CD4-positive, alpha-beta T cell treated with Interleukin-12 subunit alpha and Interleukin-12 subunit beta, for 1 hour (primary cell): ENCODE measurements at places on chromosomes 6 and 20.

- DNase-seq: peak; percentile 76
These were observed 13.2 kb downstream of the SS18L1 start for GRCh38 chr20:62156592-62157386.

- no peak for DNase-seq
These were observed 25.2 kb downstream of the SNPH start for GRCh38 chr20:1291191-1291741.

DNA sequence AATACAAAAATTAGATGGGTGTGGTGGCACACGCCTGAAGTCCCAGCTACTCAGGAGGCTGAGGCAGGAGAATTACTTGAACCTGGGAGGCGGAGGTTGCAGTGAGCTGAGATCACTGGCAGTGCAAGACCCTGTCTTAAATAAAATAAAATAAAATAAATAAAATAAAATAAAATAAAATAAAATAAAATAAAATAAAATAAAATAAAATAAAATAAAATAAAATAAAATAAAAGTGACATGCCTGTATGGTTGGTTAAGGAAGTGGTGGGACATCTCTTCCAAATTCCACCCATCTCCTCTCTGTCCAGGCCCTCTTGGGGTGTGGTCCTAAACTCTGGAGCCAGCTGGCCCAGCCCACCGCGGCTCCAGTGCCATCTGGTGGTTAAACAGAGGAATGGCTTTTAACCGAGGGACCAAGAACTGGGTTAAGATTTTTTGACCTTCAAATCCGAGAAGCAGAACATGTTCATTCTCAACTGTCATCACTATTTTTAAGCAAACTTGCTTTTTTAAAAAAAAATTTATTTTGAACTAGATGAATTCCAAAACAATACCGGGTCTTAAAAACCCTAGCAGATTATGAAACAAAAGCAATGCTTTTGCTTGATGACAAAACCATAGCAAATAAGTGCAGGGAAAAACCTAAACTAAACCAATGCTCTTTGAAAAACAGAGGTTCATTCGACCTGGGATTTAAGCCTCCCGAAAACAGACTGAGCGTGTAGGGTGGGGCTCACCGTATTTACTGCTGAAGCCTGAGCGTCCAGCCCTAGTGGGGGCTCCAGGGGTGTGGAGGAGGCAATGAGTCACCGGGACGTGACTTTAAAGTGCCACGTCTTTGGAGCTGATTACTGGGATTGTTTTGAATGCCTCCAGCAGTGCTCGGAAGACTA, 68.8 kb downstream of the CDC5L start:
- peak; percentile 45 for DNase-seq

GRCh38 chr20:64207641-64208590, 43.7 kb downstream of the MYT1 start:
- no peak for DNase-seq

DNA sequence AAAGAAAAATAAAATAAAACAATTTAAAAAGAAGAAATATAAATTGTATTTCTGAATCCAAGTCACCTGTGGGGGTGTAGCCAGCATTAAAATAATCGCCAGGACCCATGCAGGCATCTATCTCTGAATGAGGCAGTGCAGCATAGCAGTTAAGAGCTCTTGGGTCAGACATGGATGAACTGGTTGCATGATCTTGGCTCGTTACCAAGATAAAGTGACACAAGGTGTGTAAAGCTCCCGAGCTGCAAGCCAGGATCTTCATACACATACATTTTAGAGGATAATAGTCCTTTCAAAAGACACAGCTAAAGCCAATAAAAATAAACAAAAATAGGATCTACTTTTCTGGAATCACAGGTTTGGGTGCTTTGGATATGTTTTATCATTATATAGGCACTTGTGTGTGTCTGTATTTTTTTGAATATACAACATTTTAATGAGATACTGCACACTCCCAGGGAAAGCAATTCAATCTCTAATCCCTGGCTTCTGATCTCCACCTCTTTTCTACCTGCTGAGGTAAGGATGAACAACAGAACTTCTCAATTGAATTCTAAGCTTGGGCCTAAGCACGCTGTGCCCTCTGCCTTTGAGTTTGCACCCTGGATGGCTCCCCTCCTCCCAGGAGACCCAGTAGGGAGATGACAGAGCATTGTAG, 8.9 kb downstream of the TRIM10 start:
- DNase-seq: no peak

- no peak for DNase-seq
These were observed 83.3 kb downstream of the GMDS start for GRCh38 chr6:2162079-2162445.

- DNase-seq: no peak
These were observed 940.2 kb upstream of the CITED2 start for GRCh38 chr6:140314682-140315081.

DNA sequence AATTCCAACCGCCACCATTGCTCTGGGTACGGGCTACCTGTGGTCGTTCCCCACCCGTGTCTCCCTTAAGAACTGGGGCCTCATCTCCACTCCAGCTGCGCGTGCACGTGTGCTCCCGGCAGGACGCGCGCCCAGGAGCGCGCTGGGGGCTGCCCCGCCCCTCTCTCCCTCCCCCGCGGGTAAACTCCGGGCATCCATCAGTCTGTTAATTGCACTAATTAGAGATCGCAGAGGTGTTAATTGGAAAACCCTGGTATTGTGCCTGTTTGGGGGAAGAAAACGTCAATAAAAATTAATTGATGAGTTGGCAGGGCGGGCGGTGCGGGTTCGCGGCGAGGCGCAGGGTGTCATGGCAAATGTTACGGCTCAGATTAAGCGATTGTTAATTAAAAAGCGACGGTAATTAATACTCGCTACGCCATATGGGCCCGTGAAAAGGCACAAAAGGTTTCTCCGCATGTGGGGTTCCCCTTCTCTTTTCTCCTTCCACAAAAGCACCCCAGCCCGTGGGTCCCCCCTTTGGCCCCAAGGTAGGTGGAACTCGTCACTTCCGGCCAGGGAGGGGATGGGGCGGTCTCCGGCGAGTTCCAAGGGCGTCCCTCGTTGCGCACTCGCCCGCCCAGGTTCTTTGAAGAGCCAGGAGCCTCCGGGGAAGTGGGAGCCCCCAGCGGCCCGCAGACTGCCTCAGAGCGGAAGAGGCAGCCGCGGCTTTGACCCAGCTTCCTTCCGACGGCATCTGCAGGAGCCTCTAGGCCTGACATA, 14.4 kb downstream of the FOXP4 start:
- DNase-seq: peak; percentile 93

DNA sequence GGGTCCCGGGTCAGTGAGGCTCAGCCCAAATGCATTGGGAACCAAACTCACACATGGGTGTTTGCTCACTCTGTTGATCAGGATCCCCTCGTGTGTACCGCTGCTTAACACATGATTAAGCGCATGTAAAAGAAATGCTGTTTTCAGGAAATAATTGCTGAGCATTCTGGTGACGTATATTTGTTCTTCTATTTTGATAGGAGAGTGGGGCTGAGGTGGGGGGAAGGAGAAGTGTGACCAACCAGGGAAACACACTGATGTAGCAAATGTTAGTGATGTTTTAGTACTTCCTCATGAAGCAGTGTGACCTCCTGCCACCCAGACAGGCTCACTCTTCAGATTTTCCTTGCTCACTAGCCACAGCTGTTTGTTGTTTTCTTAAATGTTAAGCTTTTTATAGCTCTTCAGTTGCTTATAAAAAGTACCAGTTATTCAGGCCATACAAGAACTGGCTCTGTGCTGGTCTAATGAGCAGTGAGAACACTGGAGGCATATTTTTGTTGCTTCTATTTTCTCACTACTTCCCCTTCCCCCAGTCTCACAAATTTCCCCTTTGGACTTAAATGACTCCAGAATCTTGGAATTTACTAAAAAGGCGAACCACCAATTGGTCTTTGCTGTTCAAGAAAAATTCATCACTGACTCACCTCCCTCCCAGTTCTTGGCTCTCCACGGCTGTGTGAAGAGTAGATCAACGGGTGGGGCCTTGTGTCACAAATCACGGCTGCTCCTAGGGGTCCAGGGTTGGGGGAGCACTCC, 79.2 kb upstream of the BACH2 start:
- DNase-seq: no peak

- DNase-seq: no peak
These were observed 493.5 kb downstream of the TFAP2A start for GRCh38 chr6:9921366-9921765.

DNA sequence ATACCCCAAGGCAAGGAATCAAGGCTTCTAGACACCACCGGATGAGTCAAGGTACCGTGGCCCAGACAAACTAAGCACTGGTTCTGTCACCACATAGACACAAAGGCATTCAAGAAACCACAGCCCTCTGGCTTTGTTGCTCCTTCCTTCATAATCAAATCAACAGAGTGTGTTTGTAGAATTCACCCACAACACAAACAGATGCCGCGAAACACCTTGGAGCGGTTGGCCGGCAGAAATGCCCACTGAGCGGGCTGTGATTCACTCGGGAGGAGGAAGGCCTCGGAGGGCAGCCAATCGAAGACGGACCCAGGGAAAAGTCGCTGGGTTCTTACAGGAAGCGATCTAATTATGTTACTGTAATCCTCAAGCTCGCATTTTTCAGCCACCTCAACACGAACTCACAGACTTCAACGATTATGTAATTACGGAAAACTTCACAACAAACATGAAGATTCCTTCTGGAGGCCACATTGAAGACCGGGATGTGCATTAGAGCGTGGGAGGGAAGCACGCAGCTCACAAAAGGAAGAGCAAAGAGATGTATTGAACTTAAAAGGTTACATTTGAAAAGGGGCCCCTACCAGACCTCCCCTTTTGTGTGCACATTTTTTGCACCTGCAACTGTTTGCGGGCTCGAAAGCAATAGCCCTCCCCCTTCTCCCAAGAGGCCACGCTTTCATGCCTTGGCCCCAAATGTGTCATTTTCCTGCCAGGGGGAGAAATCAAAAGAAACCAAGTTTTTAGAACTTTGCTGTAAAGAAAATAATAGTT, 184.7 kb upstream of the PREP start:
- peak; percentile 20 for DNase-seq

GRCh38 chr20:37726971-37727956, 33.4 kb downstream of the CTNNBL1 start:
- no peak for DNase-seq

DNA sequence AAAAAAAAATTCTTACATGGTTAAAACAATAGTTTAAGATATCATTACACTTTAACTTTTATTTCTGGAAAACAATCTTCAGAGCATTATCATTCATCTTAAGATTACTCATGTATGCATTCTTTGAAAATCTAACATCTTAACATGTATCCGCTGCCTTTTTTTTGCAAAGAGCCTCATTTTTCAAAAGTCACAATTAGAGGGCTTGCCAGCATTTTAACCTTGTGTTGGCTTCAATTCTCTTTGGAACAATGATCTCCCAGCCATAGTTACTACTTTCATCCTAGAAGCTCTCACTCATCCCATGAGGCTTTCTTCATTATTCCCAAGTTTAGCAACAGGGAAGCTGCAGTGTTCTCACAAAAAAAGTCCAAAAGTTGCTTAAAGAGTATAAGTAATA, 330.8 kb downstream of the BCKDHB start:
- no peak for DNase-seq

GRCh38 chr6:17709476-17709875, 2.8 kb upstream of the NUP153 start:
- no peak for DNase-seq

DNA sequence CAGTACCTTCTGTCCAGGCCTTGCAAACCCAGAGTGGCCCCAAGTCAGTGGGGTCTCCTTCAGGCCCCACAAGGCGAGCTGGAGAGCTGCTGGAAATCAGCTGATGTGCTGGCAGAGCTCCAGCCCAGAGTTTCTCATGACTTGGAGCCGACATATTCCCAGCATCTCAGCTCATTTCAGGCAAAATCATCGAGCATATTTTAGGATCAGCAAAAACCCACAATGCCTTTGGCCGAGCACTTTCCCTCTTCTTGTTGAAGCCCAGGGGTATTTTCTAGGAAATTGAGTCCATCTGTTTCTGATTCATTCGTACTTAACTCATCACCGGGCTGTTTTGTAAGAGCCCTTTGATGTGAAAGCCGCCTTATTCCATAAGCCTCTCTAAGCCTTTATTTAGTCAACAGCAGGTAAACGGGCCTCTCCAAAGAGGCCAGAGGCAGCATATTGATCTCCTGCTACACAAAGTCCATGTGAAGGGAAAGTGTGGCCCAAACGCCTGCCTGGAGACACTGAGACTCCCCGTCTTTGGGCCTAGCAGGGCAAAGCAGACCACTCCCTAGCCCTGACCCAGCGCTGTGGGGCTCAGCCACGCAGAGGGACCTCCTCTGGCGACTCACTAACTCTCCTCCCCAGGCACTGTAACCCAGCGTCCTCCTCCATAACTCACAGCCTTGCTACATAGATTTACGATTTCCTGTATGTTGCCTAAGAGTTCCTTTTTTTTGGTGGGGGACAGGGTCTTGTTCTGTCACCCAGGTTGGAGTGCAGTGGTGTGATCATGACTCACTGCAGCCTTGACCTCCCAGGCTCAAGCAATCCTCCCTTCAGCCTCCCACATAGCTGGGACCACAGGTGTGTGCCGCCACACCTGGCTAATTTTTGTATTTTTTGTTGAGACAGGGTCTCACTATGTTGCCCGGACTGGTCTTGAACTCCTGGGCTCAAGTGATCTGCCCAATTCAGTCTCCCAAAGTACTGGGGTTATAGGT, 12.1 kb upstream of the C20orf203 start:
- DNase-seq: no peak

DNA sequence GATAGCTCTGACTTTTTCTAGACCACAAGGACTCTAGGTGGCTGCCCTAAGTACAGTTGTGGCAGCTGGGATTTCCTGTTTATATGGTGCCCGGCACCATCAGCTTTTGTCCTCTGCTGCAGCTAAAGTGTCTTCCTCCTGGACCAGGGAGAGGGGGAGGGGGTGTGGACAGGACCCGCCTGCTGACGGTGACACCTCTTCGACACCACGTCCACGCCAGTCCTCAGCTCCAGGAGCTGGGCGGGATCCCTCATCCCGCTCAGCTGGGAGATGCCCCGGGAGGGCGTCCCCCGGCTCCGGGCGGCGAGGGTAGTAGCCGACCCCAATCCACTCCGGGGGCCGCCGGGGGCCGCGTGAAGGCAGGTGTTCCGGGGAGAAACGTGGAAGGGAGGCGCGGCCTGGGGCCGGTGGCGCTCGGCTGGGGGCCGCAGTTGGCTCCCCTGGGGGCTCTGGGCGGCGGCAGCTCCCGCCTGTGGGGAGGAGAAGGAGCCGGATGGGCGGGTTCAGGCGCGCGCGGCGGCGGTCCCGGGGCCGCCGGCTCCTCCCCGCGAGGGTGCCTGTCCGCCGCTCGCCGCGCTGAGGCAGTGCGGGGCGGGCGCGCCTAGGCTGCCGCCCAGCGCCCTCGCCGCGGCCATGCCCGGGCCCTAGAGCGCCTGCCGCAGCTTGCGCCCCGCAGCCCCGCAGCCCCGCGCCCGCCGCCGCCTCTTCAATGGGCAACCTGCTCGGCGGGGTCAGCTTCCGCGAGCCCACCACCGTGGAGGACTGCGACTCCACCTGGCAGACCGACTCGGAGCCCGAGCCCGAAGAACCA, at the start of gene OGFRL1:
Gene OGFRL1 (plus strand): TSS at position 584 of the 811 bp plus-strand sequence. CDS start 126 bp downstream, at position 710.
- DNase-seq: peak; percentile 76

- no peak for DNase-seq
These were observed 585.6 kb downstream of the MAFB start for GRCh38 chr20:40103420-40103819.
